ENCODE measurements at places on chromosomes 3 and 15.

GRCh38 chr3:37898424-37898823, 36.7 kb downstream of the CTDSPL start:
- no peak for DNase-seq

GRCh38 chr3:161409858-161410257, 38.5 kb upstream of the SPTSSB start:
- DNase-seq, result no peak

DNA sequence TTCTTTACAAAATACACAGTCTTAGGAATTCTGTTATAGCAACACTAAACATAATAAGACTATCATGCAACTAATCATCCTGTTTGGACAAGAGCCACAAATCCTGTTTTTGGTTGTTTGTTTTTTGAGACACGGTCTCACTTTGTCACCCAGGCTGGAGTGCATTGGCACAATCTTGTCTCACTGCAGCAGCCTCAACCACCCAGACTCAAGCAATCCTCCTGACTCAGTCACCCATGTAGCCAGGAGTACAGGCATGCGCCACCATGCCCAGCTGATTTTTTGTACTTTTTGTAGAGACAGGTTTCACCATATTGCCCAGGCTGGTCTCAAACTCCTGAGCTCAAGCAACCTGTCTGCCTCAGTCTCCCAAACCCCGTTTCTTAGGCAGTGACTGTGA, 28.3 kb downstream of the NEDD4 start:
- no peak for DNase-seq

DNA sequence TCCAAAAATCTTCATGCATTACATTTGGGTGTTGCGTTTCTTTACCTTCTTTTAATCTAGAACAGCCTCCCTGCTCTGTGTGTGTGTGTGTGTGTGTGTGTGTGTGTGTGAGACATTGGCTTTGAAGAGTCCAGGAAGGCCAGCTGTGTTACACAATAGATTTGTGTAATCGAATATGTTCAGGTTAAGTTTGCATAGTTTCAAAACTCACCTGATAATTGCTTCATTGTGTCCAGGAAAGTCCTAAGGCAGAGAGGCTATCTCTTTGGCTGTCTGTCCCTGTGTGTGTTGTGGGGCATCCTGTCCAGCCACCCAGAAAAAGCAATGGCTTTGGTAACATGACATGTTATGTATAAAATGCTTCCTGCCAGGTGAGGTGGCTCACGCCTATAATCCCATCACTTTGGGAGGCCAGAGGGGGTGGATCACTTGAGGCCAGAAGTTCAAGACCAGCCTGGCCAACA, 37.5 kb downstream of the ZNF710 start:
- no peak for DNase-seq

GRCh38 chr3:21962456-21962855, 211.4 kb upstream of the ZNF385D start:
- no peak for DNase-seq
